ENCODE measurements at places on chromosomes 1 and 21. TPM values are rescaled to one million over a fixed set of nuclear protein-coding genes. Genes with fewer than 3 reads are reported as not detected.

- no peak for DNase-seq
These were observed 11.1 kb downstream of the POFUT2 start for GRCh38 chr21:45276596-45276995.

DNA sequence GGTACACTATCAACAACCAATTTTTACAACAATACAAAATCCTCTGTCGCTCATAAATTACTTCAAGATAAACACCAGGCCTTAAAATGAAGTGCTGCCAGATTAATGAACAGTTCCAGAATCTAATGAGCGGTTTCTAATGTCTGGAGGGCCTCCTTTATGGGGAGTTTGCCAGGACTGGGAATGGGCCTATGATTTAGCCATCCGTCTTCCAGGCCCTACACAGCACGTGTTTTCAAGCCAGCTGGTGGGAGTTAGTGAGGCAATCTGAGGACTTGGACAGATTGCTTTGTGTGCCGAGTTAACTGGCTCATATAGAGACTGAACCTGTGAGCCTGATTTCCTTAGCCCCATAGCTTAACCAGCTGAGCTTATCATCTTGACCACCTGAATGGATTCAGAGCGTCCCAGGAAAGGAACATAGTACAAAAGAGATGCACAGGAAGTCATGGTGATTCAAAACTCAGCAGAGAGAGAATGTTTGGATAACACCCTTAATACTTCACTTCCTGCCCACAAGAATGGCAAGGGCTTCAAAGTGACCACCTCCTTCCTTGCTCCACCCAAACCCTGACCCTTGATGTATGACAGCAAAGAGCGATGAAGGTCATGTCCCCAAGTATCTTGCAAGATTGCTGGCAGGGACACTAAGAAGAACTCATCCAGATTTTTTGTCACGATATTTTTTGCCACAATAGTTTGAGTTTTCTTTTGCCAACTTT, 143.5 kb downstream of the SLC30A10 start:
- DNase-seq = no peak

B3GALT2 gene
- polyA plus RNA-seq = not detected

ETV3 gene
- 7.2 TPM for polyA plus RNA-seq

EDN2 gene
- not detected for polyA plus RNA-seq
